ENCODE measurements at places on chromosomes 1 and 21.

DNA sequence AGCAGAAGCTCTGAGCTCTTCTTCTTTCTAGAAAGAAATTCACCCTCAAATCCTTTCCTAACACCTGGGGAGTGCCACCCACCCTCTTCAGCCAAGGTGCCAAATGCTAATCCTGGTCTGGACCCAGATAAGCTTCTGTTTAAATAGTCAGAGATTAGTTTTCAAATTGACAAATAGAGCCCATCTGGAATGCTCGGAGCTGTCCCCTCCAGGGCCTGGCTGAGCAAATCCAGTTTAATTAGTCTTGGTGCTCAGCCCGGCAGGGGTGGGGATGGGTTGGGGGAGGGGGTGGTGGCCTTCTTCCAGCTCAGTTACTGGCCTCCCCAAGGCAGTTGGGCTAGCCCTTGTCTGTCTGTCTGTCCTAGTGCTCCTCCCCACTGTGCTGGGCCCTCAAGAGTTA is 269.5 kb downstream of the GRIK3 start:
- no peak for DNase-seq

DNA sequence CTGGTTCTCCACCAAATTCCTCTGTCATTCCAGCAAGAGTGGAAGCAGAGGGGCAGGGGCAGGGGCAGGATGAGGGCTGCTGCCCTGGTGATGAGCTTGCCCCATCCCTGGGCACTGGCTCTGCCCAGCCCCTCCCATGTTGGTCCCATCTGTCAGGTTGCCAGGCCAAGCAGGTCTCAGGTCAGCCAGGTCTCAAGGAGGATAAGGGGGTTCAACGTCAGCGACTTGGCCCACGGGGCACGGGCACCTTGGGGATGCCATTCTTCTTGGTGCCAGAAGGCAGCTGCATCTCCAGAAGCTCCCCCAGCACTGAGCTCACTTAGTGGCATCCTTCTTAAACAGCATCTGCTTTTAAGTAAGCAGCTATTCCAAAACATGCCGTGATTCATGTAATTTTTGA is 133.1 kb downstream of the AJAP1 start:
- DNase-seq = no peak

- DNase-seq = no peak
Observed at GRCh38 chr1:232057217-232057895, 430.8 kb downstream of the DISC1 start.

- DNase-seq = no peak
Observed at GRCh38 chr1:171807556-171807955, 26.1 kb downstream of the METTL13 start.

DNA sequence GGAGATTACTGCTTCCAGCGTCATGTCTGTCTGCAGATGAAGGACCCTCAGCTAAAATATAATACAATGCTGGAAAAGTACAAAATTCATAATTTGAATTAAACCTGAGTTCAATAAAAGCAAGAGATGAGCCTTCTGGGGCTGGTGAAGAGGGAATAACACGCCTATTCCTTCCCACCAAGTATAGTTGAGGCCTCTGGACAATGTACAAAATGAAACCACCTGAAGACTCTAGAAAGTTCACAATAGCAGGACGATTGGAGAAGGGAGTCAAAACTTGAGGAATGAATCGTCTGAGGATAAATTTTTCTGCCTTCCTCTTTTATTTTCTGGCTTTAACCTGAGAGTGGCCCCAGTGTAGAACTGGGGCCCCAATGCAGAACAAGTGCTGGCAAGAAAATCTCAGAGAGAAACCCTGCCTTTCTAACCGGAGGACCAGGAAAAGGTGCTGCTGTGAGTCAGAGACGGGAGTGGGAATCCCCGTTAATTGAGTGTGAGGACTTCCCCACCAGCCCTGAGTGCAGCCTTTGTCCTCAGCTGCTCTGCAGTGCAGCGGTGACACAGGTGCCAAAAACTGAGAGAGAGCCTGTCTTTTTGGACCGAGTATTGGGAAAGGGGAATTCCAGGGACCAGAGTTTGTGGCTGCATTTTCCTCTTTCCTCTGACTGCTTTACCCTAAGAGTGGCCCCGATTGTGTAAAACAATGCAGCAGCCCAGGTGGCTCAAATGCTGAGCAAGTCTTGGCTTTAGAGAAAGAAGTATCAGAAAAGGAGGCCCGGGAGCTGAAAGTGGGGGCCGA is 264.9 kb downstream of the DYRK1A start:
- no peak for DNase-seq

DNA sequence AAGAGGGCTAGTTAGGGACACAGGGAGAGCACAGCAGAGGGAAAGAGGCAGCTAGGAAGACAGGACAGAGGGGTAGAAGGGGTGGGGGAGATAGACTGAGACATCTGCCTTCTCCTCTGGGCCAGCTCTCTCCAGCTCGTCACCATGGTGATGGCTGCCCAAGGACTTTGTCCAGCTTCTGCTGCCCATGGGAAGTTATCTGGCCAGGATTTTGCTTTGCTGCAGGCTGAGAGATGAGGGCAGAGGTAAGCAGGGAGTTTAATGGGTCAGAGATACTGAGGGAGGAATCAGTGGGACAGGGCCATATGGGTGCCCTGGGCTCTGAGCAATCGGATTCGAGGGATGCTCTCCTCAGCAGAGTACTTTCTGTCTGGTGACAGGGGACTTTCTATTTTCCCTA is 34.5 kb upstream of the GPR37L1 start:
- no peak for DNase-seq

- peak; percentile 36 for DNase-seq
Observed at GRCh38 chr1:3403388-3404231, 50.9 kb upstream of the ARHGEF16 start.

GRCh38 chr1:160177667-160178066 is 12.7 kb upstream of the CASQ1 start:
- DNase-seq = no peak

DNA sequence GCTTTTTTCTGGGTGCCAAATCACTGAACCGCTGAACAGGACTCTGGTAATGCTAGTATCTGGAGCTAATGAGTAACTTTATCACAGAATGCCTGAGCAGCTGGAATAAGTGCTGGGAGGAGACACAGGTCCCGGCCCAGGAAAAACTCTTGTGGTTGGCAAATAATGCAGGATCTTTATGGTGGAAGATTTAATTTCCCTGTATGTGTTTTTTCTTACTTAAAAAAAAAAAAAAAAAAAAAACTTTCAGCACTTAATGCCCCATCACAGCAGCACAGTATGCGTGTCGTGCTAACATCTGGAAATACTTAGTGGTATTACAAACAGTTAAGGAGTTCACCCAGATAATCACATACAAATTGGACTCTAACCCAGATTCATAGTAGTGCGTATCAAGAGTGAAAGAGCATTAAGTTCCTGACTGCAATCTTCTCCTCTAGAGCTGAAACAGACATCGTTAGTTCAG is 220.7 kb downstream of the TOMM20 start:
- no peak for DNase-seq

DNA sequence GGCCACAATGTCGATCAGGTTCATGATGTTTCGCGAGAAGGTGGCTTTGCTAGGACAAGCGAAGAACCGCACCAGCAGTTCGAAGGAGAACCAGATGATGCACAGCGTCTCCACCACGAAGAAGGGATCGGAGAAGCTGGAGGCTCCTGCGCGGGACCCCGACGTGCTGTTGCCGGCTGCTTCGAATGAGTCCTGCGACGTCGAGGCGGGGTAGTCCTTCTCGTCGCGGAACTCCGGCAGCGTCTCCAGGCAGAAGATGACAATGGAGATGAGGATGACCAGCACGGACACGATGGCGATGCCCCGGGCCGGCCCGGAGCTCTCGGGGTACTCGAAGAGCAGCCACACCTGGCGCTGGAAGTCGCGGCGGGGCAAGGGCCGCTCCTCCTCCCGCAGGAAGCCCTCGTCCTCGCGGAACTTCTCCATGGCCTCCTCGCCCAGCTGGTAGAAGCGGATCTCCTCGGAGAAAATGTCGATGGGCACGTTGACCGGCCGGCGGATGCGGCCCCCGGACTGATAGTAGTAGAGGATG is 869 bp downstream of the KCNA3 start:
- DNase-seq = no peak

GRCh38 chr1:234729561-234730474 is 119.8 kb upstream of the IRF2BP2 start:
- DNase-seq = no peak

DNA sequence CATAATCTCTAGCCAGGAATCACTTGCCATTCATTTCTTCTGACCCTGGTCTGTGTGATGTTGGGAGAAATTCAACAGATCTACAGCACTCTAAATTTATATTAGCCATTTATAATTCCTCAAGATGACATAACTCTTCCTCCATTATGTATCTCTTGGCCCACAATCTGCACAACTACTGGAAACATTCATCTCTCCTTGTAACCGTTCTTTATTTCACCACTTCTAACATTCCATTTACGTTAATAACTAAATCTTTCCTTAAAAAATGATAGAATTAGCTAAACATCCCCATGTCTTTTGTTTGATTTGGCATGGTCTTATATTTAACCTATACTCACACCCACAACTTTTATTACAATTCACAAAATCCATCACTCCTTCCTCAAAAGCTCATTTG is 166.0 kb downstream of the COL11A1 start:
- no peak for DNase-seq

Measured in NCI-H1436 treated with DMSO at 0.1 percent for 48 hours (cell line).